ENCODE measurements at places on chromosomes 13 and 19.

DNA sequence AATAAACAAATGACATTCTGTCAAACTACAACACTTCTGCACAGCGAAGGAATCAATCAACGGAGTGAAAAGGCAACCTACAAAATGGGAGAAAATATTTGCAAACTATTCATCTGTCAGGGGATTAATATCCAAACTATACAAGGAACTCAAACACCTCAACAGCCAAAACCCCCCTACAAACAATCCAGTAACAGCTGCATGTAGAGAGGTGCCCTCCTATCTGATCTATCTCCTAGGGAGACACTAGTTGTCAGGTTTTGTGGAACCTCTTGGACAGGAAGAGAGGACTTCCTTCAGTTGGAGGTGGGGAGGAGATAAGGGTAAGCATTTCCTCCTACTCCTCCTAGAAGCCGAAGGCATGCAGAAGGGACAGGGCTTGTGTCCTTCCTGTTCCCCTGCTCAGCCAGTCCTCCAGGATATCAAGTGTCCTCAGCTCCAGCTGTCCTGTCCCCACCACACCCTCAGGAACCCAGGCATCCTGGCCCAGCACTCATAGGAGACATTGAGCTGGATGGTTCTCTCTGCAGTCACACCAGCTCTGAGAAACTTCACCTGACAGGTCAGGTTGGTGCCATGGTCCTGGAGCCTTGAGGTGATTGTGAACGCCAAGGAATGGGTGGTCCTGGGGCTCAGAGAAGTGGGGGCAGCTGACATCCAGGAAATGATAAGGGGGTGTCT, 9.8 kb upstream of the SIGLEC8 start:
- H3K27me3 ChIP-seq, result peaks cover 47% of the 10 kb centered on the region
- H3K36me3 ChIP-seq, result peaks cover 5% of the 10 kb centered on the region
- H3K4me3 ChIP-seq, result no peak overlapping the region
- no peak for DNase-seq
- no peak overlapping the region for H3K27ac ChIP-seq
- peaks cover 36% of the 10 kb centered on the region for H3K4me1 ChIP-seq

DNA sequence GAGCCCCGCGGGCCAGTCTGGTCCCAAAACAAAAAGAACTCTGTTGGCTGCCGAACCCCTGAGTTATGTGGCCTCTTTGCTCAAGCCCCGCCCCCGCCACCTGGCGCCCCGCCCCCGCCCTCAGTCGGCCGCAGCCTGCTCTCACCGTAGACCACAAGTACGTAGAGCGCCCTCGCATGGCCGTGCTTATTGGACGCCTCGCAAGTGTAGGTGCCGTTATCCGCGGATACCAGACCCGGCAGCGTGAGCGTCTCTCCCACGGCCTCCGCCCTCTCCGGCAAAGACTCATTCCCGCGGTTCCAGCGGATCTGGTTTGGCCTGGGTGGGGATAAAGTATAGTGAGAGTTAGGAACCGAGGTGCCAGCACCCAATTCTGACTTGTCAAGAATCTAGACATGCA, 5.5 kb upstream of the ZNF428 start:
- no peak overlapping the region for H3K27ac ChIP-seq
- peaks cover 25% of the 10 kb centered on the region for H3K4me1 ChIP-seq
- no peaks in the 10 kb centered on the region for H3K36me3 ChIP-seq
- no peak overlapping the region for H3K4me3 ChIP-seq
- peaks cover 4% of the 10 kb centered on the region for H3K27me3 ChIP-seq

- H3K27me3 ChIP-seq, result no peaks in the 10 kb centered on the region
- H3K4me1 ChIP-seq, result peaks cover 5% of the 10 kb centered on the region
- peaks cover 30% of the 10 kb centered on the region for H3K36me3 ChIP-seq
- H3K27ac ChIP-seq, result peak overlapping the region; percentile 13
- no peak overlapping the region for H3K4me3 ChIP-seq
Observed at GRCh38 chr13:42174344-42175162, 97.4 kb upstream of the AKAP11 start.

GRCh38 chr13:24220086-24220703, 59.7 kb downstream of the SPATA13 start:
- peak; percentile 75 for DNase-seq
- no peak overlapping the region for H3K4me3 ChIP-seq
- peaks cover 54% of the 10 kb centered on the region for H3K4me1 ChIP-seq
- peaks cover 2% of the 10 kb centered on the region for H3K36me3 ChIP-seq

Measured in activated CD8-positive, alpha-beta memory T cell treated with anti-CD3 and anti-CD28 coated beads, Interleukin-2, amount 10 ng/mL, durations not matched to agents 7 days and 5 days (primary cell).